ENCODE measurements at places on chromosomes 6 and 20.

DNA sequence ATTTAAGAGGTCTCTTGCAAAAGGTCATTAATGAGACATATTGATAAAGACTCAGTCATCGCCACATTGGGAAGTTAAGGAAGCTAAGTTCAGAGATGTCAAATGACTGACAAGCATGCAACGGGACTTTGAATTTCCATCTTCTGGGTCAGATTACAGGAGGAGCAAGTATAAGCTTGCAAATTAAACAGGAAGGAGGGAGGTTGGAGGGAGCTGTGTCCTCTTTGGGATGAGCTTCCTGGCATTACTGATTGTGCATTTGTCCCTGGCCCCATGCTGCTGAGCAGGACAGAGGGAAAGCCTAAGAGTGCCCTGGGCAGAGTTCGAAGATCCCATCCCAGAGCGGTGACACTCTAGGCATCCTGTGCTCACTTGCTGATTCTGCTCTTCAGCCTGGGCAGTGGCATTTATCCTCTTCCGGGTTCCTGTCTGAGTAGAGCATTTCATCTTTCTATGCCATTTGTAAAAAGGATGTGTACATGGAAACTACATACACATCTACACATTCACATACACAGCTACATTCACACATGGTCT is 40.5 kb downstream of the SLC22A1 start:
- DNase-seq = no peak

GRCh38 chr6:85594197-85594930 is 706 bp upstream of the SNX14 start:
- peak; percentile 42 for DNase-seq

GRCh38 chr6:27742833-27743573 is 169.2 kb downstream of the OR2B2 start:
- no peak for DNase-seq

GRCh38 chr20:20709887-20710286 is 2.6 kb downstream of the RALGAPA2 start:
- no peak for DNase-seq

- no peak for DNase-seq
Observed at GRCh38 chr20:32493356-32493755, 91.8 kb downstream of the NOL4L start.
